ENCODE measurements at places on chromosomes 6 and 20.

DNA sequence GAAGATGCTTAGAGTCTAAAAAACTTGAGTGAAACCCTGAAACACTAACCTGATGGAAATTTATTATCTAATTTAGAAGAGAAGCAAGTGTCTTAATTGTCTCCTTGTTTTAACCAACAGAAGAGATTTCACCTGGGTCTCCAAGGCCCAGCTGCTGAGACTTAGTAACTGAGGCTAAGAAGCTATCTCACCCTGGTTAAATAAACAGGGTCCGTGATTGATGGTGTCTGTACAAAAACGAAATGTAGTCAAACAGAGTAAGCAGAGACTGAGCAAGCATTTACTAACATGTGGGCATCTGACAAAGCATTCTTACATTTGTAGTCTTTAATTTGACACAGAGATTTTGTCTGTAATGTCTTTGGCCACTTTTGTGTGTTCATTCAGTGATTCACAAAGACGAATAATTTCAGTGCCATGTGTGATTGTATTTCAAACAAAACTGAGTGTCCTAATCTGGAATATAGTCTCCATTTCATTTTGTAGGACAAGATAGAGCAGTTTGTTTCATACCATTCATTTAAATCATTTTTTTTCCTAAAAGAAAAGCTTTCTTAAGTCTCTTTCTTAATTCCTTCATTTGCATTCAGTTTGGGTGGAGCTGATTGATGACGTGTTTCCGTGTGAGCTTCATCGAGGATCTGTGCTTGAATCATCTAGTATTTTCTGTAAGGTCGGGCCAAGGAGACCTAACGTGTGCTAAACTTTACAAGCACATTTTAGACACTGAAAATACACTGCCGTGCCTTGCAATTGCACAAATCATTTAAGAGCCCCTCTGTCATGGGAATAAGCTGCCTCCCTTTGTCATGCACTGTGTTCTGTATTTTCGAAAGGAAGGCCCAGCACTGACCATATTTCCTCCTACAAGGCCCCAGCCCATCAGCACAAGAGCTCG, 170.6 kb upstream of the QKI start:
- no peak for DNase-seq

DNA sequence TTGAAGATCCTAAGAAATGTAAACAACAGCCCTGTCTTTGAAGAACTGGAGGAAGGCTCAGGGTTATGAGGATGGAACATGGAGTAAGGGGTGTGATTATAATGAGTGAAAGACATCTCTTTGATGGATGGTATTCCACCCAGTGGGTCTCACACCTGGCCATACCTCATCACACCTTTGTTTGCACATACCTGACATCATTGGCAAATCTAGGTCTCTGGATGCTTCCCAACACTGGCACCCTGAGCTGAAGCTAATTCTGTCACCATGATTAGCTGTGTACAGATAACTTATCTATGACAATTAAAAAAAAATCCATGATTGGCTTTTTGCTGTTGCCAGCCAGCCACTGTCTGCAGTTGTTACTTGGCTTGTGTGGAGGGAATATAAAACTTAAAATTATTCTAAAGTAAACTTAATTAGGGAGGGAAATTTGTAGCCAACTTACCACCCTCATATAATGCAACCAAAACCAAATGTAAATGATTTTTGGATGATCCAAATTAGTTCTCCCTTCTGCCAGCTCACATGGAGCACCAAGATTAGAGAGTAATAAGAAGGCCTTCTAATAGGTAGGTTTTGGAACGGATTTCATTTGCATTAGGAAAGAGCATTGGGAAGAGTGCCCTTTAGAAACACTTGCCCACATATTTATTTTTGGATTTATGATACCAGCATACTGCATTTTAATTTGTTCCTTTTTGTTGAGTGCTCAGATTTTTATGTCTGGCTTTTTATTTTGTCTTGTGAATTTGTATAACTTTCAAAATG, 249.5 kb downstream of the SOX4 start:
- no peak for DNase-seq

GRCh38 chr20:49245921-49246740, 26.9 kb downstream of the DDX27 start:
- no peak for DNase-seq

- no peak for DNase-seq
Measured at GRCh38 chr6:132934496-132934895, 120.1 kb downstream of the RPS12 start.

GRCh38 chr20:60272790-60273189, 314.6 kb downstream of the CDH26 start:
- no peak for DNase-seq

GRCh38 chr6:98323605-98324004, 510.8 kb upstream of the POU3F2 start:
- DNase-seq, result no peak

DNA sequence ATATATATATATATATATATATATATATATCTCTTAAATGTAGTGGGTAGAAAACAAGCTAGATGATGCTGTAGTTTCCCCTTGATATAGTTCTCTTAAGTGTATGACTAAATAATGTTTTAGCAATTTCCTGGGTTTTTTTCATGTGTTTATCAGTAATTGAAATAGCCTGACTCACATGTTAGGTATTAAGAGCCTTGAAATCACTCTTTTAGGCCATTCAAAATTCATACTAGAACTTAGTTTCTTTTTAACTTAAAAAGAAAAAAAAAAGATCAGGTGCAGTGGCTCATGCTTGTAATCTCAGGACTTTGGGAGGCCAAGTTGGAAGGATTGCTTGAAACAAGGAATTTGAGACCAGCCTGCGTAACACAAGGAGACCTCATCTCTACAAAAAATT, 44.1 kb downstream of the NKX2-4 start:
- DNase-seq, result no peak

- no peak for DNase-seq
Measured at GRCh38 chr20:62856931-62857619, 4.5 kb downstream of the TCFL5 start.

DNA sequence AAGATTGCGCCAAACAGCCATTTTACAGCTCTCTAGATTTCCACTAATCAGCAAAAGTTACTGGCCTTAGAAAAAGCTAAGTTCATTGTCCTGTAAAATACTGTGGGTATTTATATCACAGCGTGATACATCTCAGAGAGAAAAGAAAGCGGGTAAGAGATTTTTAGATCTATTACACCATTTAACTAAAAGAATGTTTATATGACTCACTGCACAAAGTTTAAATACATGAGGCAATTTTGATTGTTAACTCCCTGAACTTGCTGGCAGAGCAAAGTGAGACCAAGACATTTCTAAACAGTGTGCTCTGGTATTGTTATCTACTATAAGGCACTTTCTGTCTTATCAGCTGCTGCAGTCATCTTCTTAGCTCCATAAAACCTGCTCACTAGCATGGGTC, 314.3 kb downstream of the EPHA7 start:
- no peak for DNase-seq

DNA sequence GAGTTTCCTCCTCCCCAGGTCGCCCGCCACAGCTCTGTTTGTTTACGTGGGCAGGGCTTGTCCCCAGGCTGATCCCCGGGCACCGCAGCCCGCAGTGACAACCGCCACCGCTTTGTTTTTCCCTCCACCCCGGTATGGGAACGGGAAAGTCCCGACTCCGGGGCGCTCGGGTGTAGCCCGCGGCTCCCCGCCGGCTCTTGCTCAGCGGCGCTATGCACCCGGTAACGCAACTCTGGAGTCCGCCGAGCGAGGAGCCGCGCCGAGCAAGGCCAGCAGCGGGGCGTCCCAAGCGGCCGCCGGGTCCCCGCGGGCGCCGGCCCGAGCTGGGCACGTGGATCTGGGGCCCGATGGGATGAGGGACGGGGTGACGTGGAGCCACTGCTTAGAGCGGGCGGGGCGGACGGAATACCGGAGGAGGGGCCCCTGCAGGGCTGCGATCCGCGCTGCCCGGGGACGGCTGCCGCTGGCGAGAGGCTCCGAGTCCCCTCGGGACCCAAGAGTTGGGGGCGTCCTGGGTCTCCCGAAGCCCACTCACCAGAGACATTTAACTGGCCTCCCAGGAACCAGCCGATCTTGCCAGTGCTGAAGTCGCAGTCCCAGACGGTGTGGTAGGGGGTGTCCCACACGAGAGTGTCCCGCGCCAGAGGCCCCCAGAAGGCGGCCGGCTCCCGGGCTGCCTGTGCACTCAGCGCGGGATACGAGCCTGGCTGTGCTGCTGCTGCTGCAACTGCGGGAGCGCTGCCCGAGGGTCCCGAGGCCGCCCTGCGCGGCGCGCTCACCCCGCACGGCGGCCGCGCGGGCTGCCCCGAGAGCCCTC, 497 bp downstream of the ACSS1 start:
- no peak for DNase-seq

DNA sequence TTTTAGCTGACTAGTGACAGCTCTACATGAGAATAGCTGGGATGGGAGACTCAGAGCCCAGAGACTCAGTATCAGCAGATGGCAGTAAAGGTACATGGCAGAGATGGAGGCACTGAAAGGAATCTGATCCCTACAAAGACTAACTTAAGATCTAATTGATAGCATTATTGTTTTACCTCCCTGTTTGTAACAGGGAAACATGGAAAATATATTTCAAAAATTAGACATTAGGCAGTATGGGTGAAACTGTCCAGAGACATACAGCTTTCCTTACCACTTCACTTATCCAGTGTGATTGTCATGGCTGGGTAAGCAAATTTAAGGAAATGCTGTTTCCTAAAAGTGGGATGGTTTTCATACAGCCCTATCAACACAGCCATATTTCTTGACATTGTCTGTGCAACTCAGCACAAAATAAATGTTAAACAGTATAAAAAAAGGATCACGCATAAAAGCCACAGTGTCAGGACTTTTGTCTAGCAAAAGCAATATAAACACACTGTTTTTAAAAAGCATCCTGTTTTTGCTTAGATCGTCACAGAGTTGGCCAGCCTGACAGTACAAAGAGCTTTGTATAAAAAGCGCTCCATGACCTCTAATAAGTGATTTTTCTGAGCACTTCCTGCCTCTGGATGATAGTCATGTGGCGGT, 376.9 kb downstream of the PHF3 start:
- no peak for DNase-seq

GRCh38 chr6:136736281-136736960, 55.9 kb downstream of the MAP3K5 start:
- DNase-seq, result no peak

GRCh38 chr6:146578054-146578453, 20.7 kb upstream of the ADGB start:
- DNase-seq, result no peak
